ENCODE measurements at places on chromosomes 3 and 15. TPM values are rescaled to one million over a fixed set of nuclear protein-coding genes. Genes with fewer than 3 reads are reported as not detected.

SUMF1 gene
- polyA plus RNA-seq: 29.3 TPM

GOLGA8J gene
- 0.19 TPM for polyA plus RNA-seq

RGMA gene
- 12.5 TPM for polyA plus RNA-seq

KLHDC8B gene
- 85.6 TPM for polyA plus RNA-seq

GOLGA6L10 gene
- polyA plus RNA-seq: 7.4 TPM

EPHB1 gene
- 3.7 TPM for polyA plus RNA-seq

LMAN1L gene
- polyA plus RNA-seq: not detected

SH2D7 gene
- 2.6 TPM for polyA plus RNA-seq

SEMA3G gene
- polyA plus RNA-seq: 2.9 TPM

GPR156 gene
- 0.33 TPM for polyA plus RNA-seq

ACAD9 gene
- 33.1 TPM for polyA plus RNA-seq

LOXL1 gene
- 8.5 TPM for polyA plus RNA-seq

CCNDBP1 gene
- 62.5 TPM for polyA plus RNA-seq

DNA sequence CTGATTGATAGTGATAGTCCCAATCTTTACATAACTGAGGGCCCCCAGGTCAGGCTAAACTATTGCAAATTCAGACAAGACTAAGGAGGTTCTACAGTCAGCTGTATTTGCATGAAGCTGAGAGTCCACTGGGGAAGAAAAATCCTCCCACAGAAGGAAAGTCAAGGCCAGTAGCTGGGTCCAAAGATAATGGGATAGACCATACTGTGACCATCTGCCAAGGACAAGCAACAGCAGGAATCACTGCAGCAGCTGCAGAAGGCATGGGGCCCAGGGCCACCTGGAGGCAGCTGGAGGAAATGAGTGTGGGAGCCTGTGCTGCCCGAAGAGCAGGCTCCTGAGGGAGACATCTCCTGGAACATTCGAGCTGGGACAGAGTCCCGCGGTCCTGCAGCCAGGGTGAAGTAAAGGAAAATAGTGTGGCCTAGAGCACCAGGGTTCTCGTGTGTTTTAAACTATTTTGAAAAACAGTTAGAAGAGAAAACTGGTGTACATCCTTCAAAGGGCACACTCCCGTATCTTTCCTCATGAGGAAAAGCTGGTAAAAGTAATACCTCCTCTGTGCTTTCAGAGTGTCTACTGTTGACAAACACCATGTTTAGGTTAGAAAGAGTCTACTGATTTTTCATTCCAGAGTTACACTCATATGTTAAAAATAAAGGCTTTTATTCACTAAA, 13.2 kb upstream of the TMEM212 start:
- peak; percentile 77 for DNase-seq

DNA sequence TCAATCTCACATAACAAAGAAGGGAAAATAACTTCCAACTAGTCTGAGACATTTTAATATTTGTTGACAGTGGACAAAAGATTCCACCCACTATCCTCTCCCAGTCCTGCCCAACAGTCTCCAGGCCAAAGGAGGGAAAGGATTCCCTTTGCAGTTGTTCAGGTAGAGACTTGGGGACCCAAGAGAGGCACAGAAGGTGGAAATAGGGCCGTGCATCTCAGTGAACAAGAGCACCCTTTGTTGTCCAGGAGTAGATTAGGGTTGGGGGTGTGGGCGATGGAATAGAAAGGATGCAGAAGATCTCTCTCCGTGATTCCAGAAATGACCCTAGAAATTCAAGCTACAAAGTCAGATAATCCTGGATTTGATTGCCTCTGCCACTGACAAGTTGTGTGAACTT, 44.8 kb upstream of the TRA2B start:
- no peak for DNase-seq

DNA sequence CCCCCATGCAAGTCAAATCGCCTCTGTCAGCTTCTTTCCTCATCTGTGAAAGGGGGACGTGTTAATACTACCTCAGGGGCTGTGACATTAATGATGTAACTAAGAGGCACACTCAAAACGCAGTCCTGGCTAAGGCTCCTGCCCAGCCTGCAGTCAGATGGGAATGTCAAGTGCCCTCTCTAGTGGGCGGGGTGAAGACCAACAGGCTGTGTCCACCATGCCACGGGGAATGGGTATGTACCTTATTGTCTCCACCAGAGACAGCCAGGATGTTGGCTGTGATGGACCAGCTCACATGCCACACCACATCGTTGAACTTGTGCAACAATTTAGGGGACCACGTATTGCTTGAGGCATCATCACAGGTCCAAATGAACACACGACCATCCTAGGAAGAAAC, 11.0 kb upstream of the GHRL start:
- no peak for DNase-seq

DNA sequence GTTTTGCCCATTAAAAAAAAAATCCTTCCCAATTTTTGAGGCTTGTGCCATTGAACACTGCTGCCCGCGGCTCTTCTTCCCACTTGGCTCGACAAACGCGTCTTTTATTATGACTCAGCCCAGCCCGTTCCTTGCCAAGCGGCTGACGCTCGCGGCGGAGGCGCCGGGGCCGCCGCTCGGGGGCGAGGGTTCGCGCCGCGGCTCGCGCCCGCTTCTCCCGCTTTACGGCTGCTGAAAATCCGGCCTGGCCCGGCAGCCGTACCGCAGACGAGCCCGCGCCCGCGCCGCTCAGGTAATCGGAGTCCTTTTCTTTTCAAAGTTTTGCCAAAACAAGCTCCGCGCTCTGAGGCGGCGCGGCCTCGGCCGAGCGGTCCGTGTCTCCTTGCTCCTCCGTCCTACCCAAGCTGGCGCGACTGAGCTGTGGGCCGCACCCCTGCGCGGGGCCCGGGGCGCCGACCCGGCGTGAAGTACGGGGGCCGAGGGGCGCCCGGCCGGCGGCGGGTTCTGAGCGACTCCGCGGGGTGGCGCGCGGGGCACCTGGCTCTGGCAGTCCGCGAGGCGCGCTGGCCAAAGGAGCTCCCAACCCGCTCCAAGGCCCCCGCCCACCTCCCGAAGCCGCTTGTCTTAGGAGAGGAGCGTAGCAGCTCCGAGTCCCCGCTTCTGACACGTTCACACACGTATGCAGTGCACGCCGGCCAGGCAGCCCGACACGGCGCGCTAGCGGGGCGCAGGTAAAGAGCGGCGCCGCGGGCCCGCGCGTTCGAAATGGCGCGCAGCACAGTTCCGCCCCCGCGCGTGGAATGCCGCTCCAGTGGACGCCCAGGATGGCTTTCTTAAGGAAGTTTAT, 418.2 kb upstream of the NAALADL2 start:
- DNase-seq: peak; percentile 85

DNA sequence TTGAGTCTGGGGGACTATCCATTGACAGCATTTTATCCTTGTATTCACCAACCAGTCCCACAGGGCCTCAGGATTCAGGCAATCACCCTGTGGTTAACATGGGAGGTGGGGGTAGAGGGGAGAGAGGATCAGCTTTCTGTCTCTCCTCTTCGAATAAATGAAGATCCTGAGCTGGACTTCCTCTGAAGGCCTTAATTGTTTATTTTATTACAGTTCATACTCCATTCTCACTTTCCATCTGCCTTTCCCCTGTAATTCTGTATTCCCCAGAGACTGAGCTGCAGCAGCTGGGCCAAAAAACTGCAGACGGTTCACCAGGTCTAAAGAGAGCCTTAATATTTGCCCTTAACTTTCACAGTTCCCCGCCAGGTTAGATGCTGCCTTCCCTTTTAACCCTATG, 11.9 kb downstream of the TAGLN3 start:
- DNase-seq: no peak

GRCh38 chr3:193982258-193982659, 153.7 kb upstream of the HES1 start:
- DNase-seq: no peak

DNA sequence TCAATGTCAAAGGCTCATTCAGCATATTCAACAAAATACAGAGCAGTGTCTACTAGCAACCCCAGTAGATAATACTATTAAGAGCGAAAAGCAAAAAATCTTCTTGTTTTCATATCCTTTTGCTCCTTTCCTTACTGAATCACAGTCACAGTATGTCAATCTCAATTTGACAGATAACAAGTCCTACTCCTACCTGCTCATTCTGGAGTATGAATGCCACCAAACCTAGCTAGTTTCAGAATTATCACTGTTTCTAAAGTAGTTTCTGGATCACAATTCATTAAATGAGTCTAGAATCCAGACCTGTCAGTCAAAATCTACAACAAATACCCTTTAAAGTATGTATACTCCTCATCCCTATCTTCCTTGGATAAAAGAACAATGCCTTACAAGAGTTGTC, 51.5 kb downstream of the MKRN2 start:
- no peak for DNase-seq

- DNase-seq: no peak
Observed at GRCh38 chr3:51860703-51861665, at the start of gene IQCF2. TSS of gene IQCF2 (plus strand) at chr3:51861615. CDS start at chr3:51861667, 52 bp downstream.

GRCh38 chr3:149393345-149394160, 16.1 kb upstream of the TM4SF1 start:
- peak; percentile 65 for DNase-seq

GRCh38 chr3:32973982-32974381, 22.5 kb downstream of the CCR4 start:
- no peak for DNase-seq

GRCh38 chr15:61869656-61870055, 190.6 kb downstream of the VPS13C start:
- DNase-seq: no peak

- DNase-seq: no peak
Observed at GRCh38 chr3:178289544-178290160, 246.6 kb upstream of the KCNMB2 start.

GRCh38 chr3:193771011-193771652, 178.1 kb downstream of the OPA1 start:
- DNase-seq: no peak

GRCh38 chr3:183906234-183906921, 21.7 kb upstream of the PARL start:
- no peak for DNase-seq

GRCh38 chr3:14335774-14336748, 66.3 kb upstream of the SLC6A6 start:
- DNase-seq: peak; percentile 40

- DNase-seq: peak; percentile 19
Observed at GRCh38 chr3:137988152-137988551, 21.8 kb upstream of the CLDN18 start.

GRCh38 chr3:4011166-4011565, 211.9 kb downstream of the LRRN1 start:
- peak; percentile 4 for DNase-seq

DNA sequence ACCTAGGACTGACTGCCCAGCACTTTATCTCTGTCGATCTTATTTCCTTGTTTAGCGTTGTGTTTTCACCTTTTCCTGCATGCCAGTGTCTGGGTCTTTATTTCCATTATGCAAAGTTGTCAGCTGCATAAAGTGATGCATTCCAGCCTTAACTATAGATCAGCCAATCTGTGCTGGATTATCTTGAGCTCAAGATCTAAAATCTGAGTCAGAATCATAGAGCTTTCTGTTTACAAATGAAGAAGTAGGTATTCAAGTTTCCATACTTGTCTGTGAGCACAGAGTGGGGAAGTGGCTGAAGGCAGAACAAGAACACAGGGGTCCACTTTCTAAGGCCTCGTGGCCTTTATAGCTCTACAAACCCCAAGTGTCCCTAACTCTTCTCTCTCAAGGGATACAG, 82.4 kb upstream of the PLCL2 start:
- DNase-seq: no peak

DNA sequence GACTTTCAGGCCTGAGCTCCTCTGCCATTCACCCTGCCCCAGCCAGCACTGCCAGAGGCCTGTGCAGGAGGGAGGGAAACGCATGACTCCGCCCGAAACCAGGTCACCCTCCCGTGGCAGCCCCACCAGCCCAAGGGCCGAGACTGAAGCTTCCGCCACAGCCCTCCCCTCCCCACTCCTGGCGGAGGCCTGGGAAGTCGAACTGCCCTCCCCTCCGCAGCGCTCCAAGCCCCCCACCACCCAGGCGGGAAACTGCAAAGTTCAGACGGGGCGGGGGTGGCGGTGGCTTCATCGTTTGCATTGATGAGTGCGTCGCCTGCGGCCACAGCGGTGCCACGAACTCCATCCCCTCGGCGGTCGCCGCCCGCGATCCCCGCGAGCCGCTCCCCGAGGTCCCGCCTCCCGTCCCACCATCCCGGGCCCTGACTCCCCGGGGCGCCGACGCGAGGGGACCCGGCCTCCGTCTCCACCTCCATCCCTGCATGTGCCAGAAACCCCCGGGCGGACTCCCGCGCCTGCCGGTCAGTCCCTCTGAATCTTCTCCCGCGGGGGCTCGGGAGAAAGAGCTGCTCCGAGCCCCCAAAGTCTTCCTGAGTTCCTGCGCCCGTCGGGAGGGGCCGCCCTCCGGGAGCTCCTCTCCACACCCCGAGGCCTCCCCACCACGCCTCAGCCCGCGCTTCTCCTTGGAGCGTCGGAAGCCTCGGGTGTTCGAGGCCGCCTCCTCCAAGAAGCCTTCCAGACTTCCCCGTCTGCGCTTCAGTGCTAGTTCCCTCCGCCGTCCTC, 698 bp downstream of the MELTF start:
- DNase-seq: no peak

DNA sequence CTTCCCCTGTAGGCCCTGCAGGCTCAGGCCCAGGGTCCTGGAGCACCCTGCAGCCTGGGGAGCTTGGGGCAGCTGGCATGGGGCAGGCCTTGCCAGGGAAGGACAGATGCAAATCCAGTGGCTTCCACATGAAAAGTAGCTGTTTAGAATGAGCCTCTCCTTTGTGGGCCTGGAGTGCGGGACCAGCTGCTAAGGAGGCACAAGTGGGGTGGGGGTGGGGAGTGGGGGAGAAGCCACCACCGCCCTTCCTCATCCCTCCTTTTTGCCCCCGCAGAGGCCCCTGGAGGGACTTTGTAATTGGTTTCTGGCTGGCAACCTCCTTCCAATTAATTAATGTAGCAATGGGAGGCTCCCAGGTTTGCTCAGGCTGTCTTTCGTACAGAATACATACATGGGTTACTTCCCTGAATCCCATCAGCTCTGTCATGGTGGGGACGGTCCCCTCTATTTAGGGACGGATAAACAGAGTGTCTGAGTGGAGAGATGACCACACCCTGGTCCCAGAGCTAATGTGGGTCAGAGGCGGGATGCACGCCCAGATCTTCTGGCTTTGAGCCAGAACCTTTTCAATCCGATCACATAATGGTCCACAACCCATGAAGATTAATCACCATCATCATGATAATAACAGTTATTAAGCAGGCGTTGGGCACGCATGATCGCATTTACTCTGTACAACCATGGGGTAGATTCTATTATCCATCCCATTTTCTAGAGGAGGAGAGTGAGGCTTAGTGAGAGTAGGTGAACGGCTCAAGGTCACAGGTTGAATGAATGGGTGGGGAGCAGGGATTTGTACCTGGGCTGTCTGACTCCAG, 6.2 kb downstream of the CORO2B start:
- no peak for DNase-seq

DNA sequence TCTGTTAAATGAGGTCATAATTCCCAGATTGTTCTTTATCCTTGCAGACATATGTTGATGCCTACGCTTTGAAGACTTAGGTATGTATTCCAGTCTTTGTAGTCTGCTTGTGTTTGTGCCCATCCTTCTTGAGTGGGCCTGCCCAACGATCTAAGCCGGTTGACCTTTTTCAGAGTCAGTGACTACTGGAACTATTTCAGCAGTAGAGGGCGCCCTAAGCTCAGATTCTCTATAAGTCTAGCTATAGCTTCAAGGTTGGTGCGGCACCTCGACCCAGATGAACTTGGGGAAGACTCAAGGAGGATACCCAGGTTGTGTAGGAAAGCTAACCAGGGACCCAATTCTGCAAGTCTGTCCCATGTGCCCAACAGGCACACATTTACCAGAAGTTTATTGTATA, 228.8 kb upstream of the PPP2R3A start:
- DNase-seq: no peak

- no peak for DNase-seq
Observed at GRCh38 chr3:61955483-61955882, 394.1 kb downstream of the PTPRG start.

All from large intestine (tissue), 12 donors.